ENCODE measurements at places on chromosomes 2 and 18.

- DNase-seq = peak; percentile 29
These were observed 17.1 kb upstream of the CACNB4 start for GRCh38 chr2:152115952-152116351.

GRCh38 chr2:215439980-215440512 is 4.2 kb upstream of the FN1 start:
- DNase-seq = no peak

DNA sequence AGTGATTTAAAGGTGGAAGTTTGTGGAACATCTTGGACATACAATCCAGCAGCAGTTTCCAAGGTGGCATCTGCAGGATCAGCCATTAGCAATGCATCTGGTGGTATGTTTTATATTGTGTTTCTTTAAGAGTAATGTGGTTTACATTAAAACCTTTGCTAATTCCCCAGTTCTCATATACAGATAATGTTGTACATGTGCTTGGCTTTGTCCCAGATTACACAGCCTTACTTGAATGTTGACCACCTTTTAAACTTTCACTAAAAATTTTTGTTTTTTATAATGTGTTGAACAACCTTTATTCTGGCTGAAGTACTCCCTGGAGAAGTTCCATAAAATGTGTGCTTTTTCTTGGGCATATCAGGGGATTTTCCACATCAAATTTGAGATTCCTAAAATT is 57.5 kb downstream of the MIB1 start:
- no peak for DNase-seq

- no peak for DNase-seq
These were observed 39.3 kb upstream of the NFATC1 start for GRCh38 chr18:79356435-79356834.

- peak; percentile 76 for DNase-seq
These were observed 5.3 kb downstream of the SPC25 start for GRCh38 chr2:168884975-168885374.

- DNase-seq = no peak
These were observed 1.4 kb downstream of the CYS1 start for GRCh38 chr2:10078704-10079265.

DNA sequence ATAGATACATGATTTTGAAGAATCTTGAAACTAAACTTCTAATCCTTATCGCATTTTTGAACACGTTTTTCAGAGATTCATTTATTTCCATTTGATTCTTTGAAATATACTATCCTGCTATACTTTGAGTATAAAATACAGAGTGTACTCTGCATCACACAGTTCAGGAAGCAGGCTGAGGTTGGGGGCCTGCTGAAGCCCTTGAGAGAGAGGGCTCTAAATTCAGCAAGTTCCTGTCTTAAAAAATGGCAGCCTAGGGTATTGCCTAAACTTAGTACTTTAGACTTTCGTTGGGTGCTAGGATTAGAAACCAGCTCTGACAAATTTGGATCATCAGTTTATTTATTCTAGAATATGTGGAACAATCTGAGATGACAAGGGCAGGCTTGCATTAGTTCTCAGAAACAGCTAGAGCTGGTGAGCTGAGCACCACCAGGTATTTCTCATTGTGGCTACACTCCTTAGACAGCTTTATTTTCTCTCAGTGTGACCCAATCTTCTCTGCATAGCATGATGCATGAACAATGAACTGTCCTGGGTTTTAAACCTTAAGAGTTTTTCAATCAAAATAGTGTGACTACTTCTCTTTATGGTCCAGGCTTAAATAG is 49.1 kb downstream of the TFPI start:
- no peak for DNase-seq

DNA sequence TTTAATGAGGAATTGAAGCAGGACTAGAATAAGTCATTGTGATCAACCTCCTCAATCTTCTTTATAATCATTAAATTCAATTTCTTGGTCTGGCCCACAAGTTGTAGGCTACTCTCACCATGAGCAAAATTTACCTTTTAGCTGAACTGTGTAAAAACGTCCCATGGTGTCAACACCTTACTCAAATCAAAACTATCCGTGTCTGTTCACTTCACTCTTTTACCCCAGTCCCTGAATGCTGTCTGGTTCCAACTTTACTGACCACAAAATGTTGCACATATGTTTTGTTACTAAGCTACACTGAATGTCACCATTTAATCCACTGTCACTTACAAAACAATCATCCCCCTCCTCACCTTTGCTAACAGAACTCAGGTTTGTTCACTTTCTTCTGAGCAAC is 951.6 kb upstream of the SLC39A10 start:
- DNase-seq = no peak

- DNase-seq = no peak
These were observed 690.2 kb upstream of the CHAC2 start for GRCh38 chr2:53077413-53077812.
